T-helper 17 cell (primary cell): ENCODE measurements at places on chromosomes 6 and 20.
A peak's percentile ranks its signal among the peaks of the same experiment; 100 is the strongest.

GRCh38 chr6:43807228-43808061 lies 37.4 kb downstream of the VEGFA start:
- no peak for DNase-seq

DNA sequence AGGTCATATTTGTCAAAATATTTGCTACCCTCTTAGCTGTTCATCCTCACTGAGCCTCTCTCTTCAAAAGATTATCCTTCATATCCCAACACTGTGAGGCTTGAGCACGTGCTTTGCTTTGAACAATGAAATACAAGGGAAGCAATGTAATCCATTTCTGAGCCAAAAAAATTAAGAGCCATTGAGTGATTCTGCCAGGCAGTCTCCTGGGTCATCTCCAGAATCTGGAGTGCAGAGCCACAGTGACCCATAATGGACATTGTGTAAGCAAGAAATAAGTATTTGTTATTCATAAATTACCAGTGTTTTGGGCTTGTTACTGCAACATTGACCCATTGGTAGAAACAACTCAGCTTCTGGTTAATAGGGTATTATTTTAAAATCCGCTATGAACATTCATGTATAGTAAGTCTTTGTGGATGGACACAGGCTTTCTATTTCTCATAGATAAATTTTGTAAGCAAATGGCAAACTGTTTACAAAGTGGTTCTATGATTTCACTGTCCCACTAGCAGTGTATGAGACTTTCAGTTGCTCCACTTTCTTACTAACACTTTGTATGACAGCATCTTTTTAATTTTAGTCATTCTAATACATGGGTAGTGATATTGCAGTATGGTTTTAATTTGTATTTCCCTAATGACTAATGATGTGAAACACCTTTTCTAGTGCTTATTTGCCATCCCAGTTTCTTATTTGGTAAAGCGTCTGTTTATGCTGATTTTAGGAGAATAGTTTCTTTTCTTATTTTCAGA lies 358.2 kb downstream of the PLCB1 start:
- DNase-seq: no peak

DNA sequence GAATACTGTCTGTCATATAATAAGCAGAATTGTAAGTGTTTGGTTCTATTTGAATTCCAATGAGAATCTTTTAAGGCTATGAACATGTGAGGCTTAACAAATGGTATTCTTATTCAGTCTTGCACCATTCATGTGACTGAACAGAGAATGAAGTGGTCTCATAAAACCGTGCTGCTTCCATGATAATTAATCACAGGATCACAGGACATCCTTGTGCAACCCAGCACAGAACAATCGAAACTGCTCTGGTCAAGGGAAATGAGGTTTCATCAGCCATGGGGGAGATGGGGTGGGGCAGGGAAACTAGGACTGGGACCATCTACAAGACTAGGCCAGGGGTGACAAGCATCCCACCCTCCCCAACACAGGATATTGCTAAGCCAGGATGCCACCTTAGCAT lies 6.0 kb downstream of the PPIL6 start:
- DNase-seq: no peak

DNA sequence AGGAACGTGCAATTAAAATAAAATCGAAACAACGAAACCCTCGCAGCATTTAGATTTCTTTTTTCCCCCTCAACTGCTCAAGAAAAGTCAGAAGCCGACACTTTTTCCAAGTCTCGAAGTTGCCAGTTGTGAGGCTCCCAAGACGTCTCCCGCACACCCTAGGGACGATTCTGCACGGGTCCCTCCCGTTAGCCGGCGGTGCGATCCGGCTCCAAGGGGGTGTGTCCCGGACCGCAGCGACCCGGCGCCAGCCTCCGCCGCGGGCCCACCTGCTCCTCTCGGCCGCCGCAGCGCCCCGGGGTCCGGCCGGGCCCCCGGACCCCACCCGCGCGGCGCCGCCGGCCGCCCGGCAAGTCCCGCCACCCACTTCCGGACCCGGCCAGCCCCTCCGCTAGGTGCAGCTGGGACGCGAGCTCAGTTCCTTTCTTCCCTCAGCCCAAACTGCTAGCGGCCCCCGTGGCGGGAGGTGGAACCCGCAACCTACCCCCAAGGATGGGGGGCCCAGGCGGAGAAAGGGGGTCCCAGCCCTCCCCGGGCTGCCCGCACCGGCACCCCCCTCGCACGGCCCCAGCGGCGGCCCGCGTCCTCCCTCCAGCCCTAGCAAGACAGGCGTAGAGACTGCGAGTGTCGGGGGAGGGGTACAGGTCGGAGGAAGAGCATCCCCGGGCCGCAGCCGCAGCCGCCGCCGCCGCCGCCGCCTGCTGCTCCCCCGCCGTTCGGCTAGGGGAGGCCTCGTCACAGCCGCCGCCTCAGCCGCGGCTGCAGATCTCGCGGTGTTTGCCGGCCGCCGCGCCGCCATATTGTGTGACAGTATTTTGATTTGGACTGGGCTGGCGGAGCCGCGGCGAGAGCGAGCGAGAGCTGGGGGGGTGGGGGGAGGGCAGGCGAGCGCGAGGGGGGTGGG lies 520 bp upstream of the TAB2 start:
- DNase-seq: peak; percentile 87

DNA sequence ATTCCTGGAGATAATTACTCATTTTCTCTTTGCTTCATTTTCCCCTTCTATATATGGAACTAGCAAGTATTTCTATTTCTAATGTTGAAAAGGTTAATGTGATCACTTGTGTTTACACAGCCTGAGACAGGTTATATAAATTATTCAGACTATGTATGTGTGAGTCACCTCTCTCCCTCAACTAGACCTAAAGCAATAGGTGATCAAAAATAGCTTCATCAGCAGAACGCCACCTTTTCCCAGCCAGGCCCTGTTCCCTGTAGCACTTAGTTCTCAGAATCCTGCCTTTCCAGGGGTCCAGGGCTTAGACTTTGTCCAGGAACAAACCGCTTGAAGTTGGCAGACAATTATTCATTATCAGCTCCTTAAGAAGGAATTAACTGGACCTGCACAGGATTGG lies 125.3 kb upstream of the EXOC2 start:
- DNase-seq: no peak

- DNase-seq: no peak
Observed at GRCh38 chr6:170445971-170446370, 107.1 kb downstream of the PSMB1 start.

DNA sequence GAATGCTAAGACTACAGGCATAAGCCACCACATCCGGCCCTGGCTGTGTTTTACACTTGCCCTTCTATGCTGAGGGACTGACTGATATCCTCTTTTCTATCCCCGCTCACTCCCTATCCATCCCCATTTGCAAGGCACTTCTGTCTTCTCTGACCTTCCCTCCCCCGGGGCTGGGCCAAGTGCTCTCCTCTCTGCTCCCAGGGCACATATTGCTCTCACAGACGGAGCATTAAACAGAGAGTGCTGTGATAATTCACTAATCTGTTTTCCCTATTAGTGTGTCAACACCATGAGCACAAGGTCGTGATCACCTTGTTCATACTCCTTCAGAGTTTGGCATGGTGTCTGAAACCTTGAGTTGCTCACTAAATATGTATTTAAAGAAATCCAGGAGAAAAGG lies 9.0 kb upstream of the SLC2A12 start:
- no peak for DNase-seq

DNA sequence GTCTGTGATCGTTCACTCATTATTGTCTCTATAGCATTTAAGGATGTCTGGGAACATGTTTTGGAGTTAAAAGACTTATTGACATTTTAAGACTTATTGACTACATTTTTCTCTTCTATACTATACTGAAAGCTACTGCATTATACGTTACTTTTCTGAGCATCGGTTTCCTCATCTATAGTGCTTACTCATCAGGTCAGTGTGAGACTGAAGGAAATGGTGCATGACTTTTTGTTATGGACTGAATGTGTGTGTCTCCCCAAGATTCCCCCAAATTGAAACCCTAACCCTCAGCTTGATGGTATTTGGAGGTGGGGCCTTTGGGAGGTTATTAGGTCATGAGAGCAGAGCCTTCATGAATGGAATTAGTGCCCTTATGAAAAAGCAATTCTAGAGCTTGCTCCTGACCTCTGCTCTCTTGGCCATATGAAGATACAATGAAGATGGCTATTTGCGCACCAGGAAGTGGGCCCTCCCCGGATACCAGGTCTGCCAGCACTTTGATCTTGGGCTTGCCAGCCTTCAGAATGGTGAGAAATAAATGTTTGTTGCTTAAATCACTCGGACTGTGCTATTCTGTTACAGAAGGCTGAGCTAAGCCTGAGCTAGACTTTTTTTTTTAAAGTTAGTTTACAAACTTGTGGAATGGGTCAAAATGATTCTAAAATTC lies 243.7 kb upstream of the RREB1 start:
- DNase-seq: no peak

- DNase-seq: no peak
Observed at GRCh38 chr20:5688431-5688972, 61.7 kb upstream of the SHLD1 start.

- no peak for DNase-seq
Observed at GRCh38 chr6:131400779-131401496, 172.1 kb upstream of the ARG1 start.

DNA sequence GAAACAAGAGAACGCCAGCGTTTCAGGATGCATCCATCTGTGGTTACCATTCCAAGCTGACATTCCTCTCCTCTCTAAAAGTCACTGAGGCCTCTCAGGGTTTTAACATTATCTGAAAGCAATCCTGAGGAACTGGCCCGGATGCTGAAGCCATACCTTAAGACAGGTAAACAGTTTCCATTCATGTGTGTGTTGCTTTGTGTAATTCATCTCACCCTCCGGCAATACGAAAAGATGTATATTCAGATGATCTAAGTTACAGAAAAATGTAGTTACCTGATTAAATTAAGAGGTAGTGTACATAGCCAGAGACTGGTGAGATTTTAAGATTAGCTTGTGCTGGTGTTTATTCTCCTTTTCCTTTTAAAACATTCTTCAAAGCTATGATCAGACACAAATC lies 68.4 kb upstream of the BACH2 start:
- no peak for DNase-seq

GRCh38 chr20:1815502-1816085 lies 79.6 kb upstream of the SIRPA start:
- no peak for DNase-seq

- no peak for DNase-seq
Observed at GRCh38 chr20:63700199-63701050, 4.0 kb downstream of the TNFRSF6B start.

DNA sequence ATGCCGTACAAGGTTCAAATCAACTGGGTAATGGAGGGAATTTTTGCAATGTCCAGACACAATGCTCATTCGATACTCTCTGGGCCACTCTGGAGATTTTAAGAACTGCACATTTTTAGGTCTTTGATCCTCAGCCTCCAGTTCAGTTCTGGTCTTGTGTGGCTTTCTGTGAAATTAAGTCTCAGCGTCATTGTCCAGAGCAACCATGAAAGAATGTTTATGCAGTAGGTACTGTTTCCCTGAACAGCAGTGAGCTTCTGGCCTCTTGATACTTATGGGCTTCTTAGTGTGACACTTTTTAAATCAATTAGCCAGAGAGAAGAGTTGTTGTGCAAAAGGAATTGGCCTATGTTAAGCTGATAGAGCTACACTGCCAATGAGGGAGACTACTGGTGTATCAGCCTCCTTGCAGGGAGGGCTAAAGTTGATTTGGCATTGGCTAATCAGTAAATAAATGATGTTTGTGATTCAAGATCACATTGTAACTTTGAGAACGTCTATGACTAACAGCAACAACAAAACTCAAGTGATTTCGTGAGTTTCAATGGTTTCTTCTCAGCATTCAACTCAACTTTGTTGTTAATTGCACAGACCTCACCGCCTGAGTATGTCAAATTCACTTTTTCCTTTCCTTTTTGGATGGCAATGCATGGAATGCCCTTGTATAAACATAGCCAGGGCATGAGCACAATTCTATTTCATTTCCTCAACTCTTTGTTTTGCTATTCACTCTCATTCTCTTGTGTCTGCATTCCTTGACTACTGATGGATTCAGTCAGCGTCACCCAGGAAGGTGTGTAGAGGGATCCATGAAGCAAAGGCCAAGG lies 85.1 kb downstream of the GJA1 start:
- DNase-seq: no peak

GRCh38 chr20:46376196-46376785 lies 30.1 kb downstream of the ELMO2 start:
- no peak for DNase-seq

DNA sequence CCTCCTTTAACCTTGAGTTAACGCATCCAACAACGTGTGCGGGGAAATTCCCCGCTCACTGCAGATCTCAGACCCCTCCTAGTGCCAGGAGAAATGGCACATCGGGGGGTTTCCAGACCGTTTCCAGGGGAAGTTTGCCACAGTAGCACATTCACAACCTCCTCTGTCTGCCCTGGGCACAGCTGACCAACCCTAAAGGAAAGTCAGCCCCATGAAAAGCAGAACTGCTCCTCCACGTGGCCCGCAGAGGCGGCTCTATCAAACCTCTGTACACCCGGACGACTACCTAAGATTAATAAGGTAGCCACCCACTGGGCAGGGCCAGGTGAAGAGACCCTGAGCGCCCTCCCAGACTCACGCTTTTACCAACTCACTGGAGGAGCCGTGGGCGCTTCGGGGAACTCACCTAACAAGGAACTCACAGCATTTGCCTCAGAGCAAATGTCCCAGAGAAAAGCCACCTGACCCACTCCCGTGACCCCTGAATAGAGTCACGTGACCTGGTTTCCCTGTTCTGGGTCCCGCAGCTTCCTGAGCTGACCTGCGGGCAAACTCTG lies 93.1 kb downstream of the PRND start:
- peak; percentile 59 for DNase-seq

- no peak for DNase-seq
Observed at GRCh38 chr20:50713657-50714101, 17.7 kb upstream of the PARD6B start.

DNA sequence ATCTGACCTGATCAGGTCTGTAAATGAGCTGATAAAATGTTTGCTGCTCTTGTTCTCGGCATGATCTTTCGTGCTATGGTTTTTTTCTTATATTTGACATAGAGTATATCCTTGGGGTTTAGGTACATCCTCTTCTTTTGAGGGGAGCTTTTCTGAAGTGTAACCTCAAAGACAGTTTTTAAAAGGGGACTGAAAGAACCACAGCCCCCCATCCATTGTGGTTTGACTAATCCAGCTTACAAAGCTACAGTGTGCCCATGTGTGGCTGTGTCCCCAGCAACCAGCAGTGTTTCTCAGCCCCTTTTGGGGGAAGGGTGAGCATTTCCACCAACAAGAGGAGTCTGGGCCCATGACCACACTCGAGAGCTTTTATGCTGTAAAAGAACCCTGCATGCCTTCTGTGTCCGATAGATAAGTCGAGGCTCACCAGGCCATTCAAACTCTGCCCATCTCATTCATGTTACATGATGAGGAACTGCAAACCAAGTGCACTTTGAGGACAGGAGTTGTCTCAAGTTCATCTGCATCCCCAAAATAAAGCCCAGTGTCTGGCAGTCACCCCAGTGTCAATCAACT lies 266.0 kb downstream of the SLC24A3 start:
- DNase-seq: no peak

- DNase-seq: no peak
Observed at GRCh38 chr6:136738692-136739057, 53.6 kb downstream of the MAP3K5 start.

DNA sequence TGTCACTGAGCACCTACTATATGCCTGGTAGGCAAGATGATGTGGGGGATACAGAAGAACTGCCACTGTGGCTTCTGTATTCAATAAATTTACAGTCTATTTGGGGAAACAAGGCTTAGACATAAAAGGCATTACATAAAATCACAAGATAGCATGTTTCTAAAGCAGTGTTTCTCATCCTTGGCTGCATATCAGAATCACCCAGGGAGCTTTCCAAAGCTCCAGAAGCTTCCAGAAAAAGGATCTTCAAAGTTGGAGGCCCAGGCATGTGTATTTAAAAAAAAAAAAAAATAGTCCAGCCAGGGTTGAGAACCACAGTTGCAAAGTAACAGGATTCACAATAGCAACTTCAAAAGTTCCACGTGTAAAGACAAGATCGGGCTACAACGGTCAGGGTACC lies 112.4 kb upstream of the SPACA1 start:
- no peak for DNase-seq
